GM12892 (cell line): ENCODE measurements at places on chromosomes 2 and 18.

GRCh38 chr2:175012516-175012915, 7.3 kb upstream of the CHN1 start:
- DNase-seq = no peak

GRCh38 chr2:37307500-37307899, 17.1 kb downstream of the PRKD3 start:
- no peak for DNase-seq

DNA sequence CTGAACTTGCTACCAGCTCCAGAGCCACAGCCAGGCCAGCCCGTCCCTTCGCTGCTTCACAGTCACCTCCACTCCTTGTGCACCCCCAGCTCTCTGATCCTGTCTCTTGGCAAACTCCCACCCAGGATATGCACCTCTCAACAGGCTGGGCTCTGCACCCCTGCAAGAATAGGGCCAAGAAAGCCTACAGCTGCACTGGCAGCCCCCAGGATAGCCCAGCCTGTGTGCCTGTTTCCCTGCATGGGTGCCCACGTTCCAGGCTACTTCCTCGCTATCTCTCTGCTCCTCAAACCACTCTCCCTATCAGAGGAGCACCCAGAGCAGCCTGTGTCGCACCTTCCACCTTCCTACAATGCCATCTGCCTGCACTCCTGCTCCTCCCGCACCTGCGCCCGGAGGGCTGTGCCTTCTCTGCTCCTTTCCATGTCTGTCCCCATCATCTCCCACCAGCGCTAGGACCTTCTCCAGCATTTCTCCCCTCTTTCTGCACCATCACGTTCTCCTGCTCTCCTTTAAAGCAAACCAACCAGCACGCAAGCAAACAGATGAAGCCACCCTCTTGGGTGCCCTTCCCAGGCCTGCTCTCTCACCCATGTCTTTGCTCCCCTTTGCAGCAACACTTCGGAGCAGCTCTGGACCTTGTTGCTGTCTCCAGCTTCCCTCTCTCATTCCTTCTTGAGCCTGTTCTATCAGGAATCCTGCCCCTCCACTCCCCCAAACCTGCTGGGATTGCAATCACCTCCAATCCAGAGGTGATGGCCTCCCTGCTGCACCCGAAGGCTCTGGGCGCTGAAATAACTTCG, 313.2 kb upstream of the HS6ST1 start:
- DNase-seq = no peak

DNA sequence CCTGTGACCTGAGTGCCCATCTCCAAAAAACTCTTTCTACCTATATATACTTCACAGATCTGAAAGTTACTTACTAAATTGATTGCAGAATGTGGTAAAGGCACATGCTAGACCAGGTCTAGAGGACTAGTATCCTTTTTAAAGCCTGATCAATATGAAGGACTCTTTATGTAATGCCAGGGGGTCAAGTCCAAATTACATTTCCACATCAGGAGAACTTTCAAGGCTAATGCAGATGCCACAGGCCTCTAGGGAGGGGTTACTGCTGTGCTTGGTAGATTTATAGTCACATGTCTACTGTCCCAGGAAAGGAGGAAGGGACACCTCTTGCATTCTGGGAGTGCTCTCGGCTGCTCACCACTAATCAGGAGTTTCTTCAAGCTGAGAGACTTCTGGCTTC, 118.4 kb upstream of the NOSTRIN start:
- DNase-seq = no peak

GRCh38 chr2:217165547-217165946, 305.7 kb upstream of the TNP1 start:
- no peak for DNase-seq

DNA sequence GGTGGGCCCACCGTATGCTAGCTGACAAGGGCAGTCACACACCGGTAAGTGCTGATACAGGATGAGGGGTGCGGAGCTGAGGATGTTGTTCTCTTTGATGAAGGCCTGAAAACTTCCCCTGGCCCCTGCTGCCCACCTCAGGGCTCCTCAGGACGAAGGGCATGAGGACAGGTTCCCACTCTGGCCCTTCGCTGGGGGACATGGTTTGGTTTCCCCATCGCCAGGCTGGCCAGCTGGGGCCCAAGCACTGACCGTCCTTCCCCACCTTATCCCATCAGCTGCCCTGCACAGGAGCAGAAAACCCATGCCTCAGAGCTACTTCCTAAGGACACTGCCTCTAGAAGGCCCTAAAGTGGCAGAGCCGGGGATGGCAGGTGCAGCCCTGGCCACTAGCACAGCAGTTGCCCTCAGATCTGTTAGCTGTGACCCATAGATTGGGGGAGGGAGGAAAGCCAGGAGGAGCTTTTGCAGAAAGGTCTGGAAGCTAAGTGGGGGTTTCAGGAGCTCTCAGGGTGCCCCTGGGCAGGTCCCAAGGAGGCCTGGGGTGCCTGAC, 66.5 kb downstream of the TFCP2L1 start:
- DNase-seq = no peak

- peak; percentile 42 for DNase-seq
These were observed 24.6 kb downstream of the NRP2 start for GRCh38 chr2:205706769-205707381.

DNA sequence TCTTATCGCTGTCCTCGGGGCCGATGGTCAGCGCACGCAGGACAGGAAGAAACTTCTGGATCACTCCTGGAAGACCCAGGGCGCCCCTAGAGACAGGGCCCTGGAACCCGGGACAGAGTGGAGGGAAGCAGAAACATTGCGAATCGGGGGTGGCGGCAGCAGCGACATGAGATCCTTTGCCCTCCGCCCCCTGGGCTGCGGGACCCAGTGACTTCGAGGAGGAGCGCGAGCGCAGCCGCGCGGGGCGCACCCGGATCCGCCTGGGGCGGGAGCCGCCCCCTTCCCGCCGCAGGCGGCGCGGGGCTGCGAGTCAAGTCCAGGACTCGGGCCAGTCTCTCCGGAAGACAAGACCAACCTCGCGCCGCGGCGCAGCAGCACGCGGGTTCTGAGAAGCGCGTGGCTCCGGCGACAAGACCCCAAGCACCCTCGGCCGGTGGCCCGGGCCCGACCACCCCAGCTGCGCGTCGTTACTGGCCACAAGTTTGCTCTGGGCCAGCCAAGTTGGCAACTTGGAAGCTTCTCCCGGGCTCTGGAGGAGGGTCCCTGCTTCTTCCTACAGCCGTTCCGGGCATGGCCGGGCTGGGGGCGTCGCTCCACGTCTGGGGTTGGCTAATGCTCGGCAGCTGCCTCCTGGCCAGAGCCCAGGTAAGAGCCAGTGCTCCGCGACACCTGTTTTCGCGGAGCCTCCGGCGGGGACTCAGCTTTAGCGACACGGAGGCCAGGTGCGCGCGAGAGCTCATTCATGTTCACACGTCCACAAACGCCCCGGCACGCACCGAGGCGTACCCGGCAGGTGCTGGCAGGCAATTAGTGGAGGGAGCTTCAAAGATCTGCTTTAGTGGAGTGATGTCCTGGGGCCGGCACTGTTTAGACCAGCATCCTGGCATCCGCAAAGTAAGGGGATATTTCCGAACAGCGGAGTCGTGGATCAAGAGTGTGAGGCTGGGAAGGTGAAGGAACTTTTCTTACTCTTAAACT, at the start of gene PTH2R:
PTH2R (plus strand) TSS at position 319 of the 978 bp plus-strand sequence; CDS start at position 571, 252 bp downstream.
- no peak for DNase-seq

- DNase-seq = peak; percentile 91
These were observed at the start of gene PNPT1 for GRCh38 chr2:55693181-55694125. Gene PNPT1 (minus strand): TSS chr2:55693844. CDS start chr2:55693823, 21 bp downstream.

- no peak for DNase-seq
These were observed 6.5 kb downstream of the KCNJ3 start for GRCh38 chr2:154704991-154705390.

GRCh38 chr2:232731470-232731869, 34.3 kb downstream of the GIGYF2 start:
- no peak for DNase-seq

GRCh38 chr18:10840743-10841142, 308.6 kb downstream of the PIEZO2 start:
- DNase-seq = no peak

DNA sequence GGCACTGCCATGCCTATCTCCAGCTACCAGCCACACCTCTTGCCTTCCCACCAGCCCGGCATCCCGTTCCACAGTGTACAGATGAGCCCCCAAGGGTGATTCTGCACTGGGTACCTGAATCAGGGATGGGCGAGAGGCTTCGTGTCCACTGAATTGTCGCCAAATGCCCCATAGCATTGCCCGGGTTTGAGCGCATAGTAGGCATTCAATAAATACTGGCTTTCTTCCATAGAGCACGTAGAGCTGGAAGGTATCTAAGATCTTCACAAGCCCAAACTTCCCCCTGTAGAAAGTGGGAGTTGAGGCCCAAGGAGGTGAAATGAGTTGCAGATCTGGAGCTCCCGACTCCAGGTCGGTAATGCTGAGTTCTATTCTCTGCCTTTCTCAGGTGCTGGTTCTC, 358.7 kb downstream of the LPIN1 start:
- no peak for DNase-seq

DNA sequence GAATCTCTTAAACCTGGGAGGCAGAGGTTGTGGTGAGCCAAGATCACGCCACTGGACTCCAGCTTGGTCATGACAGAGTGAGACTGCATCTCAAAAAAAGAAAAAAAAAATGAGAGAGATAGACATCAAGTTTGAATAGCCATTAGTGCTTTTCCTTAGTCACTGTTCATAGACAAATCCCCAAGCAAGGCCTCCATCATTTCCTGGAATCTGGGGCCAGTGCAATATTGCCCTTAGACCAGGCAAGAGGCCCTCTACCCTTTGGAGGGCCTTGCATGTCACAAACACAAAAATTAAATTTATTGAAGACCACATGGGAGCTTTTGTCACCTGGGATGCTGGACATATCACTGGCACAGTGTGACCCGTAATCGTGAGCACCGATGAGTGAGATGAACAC, 141.5 kb downstream of the B3GNT2 start:
- no peak for DNase-seq

GRCh38 chr2:46891956-46892553, 23.6 kb downstream of the MCFD2 start:
- DNase-seq = no peak

- no peak for DNase-seq
These were observed at the start of gene TCF4 for GRCh38 chr18:55588111-55588869. Gene TCF4 (minus strand): TSS chr18:55588192. CDS start chr18:55587116, 1,076 bp downstream.

DNA sequence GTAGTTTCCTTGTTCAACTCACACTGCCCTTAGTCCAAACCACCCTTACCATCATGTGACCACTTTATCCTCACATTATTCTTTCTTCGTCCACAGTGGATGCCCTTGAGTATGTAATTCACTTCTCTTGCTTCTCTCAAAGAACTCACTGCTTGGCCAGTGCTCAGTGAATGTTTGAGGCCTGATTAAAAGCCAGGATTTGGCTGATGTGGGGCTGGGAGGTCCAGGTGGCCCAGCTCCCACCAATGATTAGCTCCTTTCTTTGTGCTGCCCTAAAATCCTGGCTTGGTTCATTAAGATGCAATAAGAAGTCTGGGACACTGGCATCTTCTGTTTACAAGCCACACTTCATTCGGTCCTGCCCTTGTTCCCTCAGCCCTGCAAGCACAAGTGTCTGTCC, 97.8 kb upstream of the CELF4 start:
- DNase-seq = no peak

DNA sequence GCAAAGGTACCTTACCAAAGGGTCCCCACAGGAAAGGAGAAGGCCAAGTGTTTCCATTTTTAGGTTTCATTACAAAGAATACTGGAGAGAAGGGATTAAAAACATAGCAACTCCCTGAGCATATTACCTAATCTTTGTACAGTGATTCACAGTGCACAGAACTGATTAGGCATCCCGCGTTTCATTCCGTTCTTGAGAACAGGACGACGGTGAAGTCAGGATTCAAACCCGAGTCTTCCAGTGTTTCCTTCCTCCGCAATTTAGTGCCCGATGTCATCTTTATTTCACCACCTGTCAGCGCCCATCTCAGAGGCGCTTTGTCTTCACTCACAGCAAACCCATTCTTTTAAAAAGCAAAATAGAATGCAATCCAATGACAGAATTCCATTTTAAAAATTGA, 488.5 kb downstream of the EIPR1 start:
- no peak for DNase-seq

- no peak for DNase-seq
These were observed 65.6 kb downstream of the IRS1 start for GRCh38 chr2:226733927-226734564.

DNA sequence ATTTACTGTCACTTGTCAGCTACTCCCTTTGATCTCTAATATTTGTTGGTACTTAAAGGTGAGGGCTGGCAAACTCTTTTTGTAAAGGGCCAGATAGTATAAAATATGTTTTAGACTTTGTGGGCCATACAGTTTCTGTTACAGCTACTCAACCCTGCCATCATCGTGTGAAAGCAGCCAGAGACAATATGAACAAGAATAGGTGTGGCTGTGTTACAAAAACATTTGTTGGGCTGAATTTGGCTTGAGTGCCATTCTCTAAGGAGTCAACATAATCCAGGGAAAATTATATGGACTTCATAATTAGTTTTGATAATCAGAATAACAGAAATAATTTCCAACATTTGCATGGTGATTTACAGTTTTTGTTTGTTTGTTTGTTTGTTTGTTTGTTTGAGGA, 190.6 kb downstream of the LTBP1 start:
- no peak for DNase-seq

DNA sequence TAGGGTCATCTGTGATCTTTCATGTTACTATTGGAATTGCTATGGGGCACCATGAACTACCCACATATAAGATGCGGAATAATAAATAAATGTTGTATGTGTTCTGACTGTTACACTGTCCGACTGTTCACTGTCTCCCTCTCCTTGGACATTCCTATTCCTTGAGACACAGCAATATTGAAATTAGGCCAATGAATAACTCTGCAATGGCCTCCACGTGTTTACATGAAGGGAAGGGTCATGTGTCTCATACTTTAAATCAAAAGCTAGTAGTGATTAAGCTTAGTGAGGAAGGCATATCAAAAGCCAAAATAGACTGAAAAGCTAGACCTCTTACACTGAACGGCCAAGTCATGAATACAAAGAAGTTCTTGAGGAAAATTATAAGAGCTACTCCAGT, 751.3 kb downstream of the SOCS6 start:
- no peak for DNase-seq

GRCh38 chr2:20526708-20527107, 79.8 kb downstream of the RHOB start:
- no peak for DNase-seq

DNA sequence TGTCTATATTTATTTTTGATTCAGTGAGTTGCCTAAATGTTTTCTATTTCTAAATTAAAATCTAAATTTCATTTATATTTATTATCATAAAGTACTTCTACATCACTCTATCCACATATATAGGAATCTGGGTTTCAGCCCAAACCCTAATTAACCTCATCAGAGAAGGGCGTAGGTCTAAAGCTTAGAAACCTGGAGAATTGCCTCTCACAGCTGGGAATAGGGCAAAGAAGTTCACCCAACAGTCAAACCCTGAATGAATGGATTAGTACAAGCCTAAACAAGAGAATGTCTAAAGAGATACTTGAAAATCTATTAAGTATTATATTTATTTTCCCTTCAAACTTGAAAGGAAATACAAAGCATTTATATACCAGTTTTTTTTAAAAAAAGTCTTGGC, 26.2 kb downstream of the TFPI start:
- no peak for DNase-seq

GRCh38 chr2:221096706-221097567, 475.2 kb downstream of the EPHA4 start:
- DNase-seq = no peak

GRCh38 chr2:207150284-207150683, 15.5 kb downstream of the KLF7 start:
- DNase-seq = no peak
